ENCODE measurements at places on chromosomes 5 and 9. TPM values are rescaled to one million over a fixed set of nuclear protein-coding genes. Genes with fewer than 3 reads are reported as not detected.
A peak's percentile ranks its signal among the peaks of the same experiment; 100 is the strongest.

Gene BHMT
- 1.8 TPM for total RNA-seq

Gene PCDHGB6
- 8.8 TPM for total RNA-seq

Gene NUDT2
- 21.6 TPM for total RNA-seq

Gene SPATA31D4
- total RNA-seq: not detected

Gene PRLR
- total RNA-seq: 78.0 TPM

Gene ADRB2
- 9.5 TPM for total RNA-seq

Gene PTCD2
- 5.6 TPM for total RNA-seq

Gene STARD4
- 5.6 TPM for total RNA-seq

Gene TAF1L
- total RNA-seq: not detected

Gene ADGRD2
- not detected for total RNA-seq

Gene CSF1R
- total RNA-seq: 11.5 TPM

Gene PALM2AKAP2
- total RNA-seq: 8.8 TPM

Gene GTF3C5
- 68.2 TPM for total RNA-seq

GRCh38 chr5:146825033-146825432, 53.5 kb downstream of the PPP2R2B start:
- DNase-seq: no peak

DNA sequence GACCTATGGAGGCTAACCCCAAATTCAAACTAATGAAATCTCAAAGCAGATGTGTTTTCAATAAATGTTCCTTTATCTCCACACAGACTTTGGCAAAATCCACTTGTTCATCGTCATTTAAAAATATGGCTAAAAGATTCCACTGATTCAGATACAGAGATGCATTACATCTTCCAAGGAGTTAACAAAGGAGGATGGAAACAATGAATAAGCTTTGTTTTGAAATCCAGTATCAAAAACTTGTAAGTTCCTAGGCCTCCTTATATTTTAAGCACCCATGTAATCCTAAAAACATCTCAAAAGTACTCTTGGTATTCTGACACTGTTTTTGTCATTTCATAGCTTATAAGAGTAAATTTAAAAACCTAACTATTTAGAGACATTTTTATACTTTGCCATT, 345.6 kb upstream of the ACTBL2 start:
- DNase-seq: no peak

DNA sequence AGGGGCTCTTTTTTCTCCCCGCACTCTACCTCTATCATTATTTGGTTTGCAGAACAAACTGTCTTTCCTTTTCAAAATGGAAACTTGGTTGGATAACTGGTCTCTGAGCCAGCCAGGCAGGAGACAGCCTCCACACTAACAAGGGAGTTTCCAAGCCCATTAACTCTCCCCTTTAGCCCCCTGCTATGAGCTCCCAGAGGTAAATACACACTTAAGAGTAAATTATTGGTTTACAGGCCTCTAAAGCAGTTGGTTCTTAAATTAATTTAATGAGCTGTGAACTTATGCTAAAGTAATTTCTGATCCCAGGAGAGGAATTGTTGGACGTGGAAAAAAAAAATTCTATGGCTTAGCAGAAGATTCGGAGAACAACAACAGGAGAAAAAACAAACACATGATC, 30.3 kb downstream of the EPB41L4A start:
- no peak for DNase-seq

DNA sequence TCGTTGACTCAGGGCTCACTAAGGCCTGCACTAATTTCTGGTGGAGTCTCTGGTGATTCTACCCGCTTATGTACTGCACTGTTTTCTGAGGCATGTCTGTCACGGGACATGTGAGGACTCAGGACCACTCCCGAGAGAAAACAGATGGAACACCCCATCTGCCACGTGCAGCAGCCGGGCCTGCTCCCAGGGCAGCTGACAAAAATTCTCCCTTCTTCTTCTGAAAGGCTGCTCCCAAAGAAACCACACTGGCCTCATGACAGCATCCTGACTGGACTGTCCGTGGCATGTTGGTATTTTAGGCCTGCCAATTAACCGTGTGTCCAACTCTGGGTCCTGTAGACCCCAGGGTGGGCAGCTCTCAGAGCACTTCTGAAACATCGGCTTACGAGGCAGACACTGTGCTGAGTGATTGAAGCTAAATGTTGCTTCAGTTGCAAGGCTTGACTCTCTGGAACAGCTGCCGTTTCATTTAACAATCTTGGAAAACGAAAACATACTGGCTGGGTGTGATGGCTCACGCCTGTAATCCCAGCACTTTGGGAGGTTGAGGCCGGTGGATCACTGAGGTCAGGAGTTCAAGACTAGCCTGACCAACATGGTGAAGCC, 39.0 kb downstream of the FAM240B start:
- DNase-seq: no peak

DNA sequence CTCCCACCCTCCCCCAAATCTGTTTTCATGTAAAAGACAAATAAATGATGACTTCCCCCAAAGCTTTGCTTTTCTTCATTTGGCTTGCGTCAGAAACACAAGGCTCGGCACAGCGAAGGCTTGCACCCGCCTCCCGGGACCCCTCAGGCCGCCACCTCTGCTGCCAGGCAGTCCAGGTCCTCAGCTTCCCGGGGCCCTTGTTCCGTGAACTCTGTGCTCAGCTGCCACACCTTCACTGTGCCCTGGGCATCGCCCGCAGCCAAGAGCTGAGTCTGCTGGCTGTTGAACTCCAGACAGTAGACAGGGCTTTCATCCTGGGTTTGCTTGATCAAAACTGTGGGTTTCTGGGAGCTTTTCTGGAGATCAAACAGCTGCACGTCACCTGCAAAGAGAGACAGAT, 23.0 kb downstream of the DYNC2I2 start:
- no peak for DNase-seq

GRCh38 chr5:143657647-143658285, 154.2 kb upstream of the HMHB1 start:
- DNase-seq: no peak

DNA sequence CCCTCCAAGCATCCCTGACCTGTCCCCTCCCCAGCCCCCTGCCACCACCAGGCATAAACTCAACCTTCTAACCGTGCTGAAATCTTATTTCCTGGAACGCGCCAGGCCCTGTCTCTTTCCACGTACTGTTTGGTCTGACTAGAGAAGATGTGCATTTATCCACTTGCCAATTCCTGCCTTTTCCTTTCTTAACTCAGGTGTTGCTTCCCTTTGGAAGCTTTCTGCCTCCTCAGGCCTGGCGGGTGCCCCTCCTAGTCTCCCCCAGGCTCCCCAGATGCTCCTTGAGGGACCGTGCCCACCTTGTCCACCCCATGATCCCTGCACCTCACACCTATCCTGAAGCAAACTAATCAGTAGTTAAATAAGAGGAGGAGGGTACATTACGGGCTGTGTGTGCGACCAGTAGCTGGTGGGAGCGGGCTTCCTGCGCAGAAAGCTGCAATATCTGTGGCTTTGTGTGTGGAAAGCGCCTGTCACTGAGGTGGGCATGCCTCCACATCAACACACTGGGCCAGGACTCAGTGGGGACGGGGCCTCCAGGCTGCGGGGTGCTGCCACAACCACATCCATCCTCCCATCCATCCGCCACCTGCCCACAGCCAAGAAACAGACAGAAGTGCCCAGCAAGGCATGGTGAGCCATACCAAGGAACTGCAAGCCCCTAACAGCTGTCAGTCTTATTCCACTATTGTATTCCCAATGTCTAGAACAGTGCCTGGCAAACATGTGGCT, 73.5 kb downstream of the COL23A1 start:
- no peak for DNase-seq

DNA sequence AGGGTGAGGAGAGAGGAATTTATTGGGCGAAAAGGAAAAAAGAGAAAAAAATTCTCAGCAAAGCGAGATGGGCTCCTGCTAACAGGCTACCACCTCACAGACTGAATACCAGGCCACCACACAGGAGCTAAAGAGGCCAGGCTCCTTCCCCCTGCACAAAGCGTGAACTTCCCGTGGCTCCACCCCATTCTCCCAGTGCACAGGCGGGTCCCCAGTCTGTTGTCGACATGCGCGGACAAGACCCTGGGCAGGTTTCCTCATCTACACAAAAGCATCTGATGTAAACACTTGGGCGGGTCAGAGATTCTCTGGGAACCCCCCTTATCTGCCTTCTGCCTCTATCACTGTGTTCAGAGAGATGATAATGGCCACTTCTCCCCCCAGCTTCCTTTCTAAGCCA, 34.2 kb downstream of the IL31RA start:
- DNase-seq: no peak

DNA sequence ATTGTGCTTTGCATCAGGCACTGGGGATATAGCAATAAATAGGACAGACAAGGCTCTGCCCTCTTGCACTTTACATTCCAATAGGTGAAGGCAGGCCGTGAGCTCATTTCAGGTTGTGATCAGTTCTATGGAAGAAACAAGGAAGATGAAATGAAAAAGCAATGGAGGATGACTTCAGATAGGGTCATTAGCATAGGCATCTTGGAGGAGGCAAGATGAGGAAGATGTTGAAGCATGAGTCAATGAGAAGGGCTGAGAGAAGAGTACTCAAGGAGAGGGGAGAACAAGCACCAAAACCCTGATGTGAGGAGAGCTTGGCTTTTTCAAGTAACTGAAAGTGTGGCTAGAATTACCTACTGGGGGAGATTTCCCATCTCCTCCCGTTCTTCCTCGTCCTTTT, 5.0 kb upstream of the SPARC start:
- DNase-seq: no peak

DNA sequence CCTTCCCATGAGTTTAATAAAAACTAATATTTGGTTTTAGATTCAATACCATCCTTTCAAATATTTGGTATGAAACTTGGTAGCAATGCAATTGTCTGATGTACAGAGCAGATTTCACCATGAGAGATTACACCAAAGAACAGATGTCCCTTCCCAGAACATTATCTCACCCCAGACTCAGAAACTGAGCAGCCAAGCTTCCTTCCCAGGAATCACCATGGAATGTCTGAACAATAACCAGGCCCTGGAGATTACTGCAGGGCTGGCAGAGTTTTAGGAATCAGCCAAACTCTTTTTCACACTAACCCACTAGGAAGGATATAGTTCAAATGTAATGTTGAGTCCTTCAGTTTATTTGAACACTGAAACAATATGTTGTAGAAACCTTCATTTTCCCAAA, 23.9 kb downstream of the CLTA start:
- no peak for DNase-seq

GRCh38 chr9:107983762-107984161, 494.2 kb upstream of the KLF4 start:
- no peak for DNase-seq

GRCh38 chr5:123810253-123810652, 298.3 kb downstream of the CSNK1G3 start:
- DNase-seq: no peak

DNA sequence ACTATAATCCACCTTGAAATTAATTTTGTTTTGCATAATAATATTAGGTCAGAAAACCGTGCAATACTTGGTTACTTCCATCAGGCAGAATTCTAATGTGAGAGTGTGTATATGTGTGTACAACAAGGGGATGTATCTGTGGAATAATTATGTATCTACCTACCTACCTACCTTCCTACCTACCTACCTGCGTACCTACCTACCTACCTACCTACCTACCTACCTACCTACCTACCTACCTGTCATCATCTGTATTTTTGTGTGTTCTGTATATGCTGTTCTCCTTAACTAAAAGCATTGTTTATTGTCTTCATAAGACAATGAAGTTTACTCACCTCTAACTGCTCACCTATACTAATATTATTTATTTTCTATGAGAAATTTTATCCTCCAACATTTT, 52.8 kb downstream of the VCAN start:
- DNase-seq: no peak

DNA sequence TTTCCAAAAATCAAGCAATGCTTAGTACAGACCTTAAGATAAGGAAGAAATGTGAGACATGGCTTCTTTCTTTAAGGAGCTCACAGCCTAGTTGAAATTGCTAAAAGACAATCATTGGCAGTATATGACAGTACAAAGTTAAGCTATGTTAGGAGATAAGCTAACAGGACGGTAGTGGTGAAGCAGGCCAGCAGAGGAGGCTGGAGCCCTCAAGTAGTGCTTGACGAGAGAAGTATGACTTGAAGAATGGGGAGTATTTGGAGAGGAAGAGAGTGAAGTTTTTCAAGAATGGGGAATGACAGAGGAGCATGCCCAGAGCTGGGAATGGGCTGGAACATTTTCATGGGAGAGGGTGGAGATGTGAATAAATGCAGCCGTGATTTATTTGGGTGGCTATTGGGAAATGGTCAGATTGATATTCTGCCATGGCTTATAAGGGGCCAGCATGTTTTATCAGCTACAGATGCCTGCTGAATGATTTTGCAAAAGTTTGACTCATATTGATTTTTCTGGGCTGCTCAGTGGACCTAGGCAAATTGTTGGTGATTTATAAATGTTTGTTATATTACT, 43.7 kb downstream of the LURAP1L start:
- DNase-seq: no peak

- DNase-seq: no peak
These were observed 917.6 kb upstream of the DMAC1 start for GRCh38 chr9:8717146-8717545.

- DNase-seq: no peak
These were observed 47.5 kb upstream of the CPLX2 start for GRCh38 chr5:175823731-175824525.

DNA sequence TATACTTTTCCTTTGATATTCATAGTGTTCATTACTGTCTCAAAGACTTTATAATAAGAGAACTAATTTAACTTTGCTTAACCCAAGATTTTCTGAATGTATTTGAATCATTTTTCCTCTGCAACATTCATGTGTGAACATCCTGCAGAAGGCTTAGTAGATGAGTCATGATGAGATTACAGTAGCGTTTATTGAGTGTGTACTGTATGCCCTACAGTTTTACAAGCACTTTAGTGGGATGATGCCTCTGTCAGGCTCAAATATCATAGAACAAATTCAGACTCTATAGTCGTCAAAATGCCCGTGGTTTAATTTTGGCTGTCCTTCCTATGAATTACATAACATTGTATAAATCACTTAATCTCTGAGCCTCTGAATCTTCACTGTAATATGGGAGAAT, 41.2 kb downstream of the FYB1 start:
- DNase-seq: no peak

GRCh38 chr9:34601937-34602573, 9.8 kb downstream of the RPP25L start:
- DNase-seq: no peak

DNA sequence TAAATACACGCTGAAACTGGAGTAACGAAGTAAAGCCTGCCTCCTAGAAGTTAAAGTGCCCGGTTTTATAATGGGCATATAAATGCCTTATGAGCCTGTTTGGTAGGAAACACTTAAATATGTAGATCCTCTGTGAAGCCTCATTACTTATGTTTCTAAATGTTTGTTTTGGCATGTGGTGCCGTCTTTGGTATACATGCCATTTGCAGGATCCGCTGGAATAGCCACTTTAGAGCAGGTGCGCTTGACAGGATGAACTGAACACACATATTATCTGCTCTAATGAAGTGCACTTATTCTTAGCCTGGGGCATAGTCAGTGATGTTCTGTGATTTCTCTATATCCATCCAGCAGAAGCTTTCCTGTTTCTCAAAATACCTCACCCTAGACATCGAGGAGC, 778.1 kb upstream of the WWC1 start:
- no peak for DNase-seq

GRCh38 chr5:61280761-61281427, 51.2 kb upstream of the ZSWIM6 start:
- DNase-seq: no peak

GRCh38 chr5:96726802-96727201, 64.6 kb downstream of the CAST start:
- no peak for DNase-seq

GRCh38 chr5:141306630-141307029, 2.8 kb upstream of the SLC25A2 start:
- no peak for DNase-seq

GRCh38 chr5:57172466-57173318, 1.2 kb upstream of the GPBP1 start:
- peak; percentile 69 for DNase-seq
